Progenitor cell of endocrine pancreas (in vitro differentiated cells): ENCODE measurements at places on chromosomes 6 and 20. TPM values are rescaled to one million over a fixed set of nuclear protein-coding genes. Genes with fewer than 3 reads are reported as not detected.

Gene RAMACL
- 1.7 and 2.7 TPM in 2 replicates for total RNA-seq

DNA sequence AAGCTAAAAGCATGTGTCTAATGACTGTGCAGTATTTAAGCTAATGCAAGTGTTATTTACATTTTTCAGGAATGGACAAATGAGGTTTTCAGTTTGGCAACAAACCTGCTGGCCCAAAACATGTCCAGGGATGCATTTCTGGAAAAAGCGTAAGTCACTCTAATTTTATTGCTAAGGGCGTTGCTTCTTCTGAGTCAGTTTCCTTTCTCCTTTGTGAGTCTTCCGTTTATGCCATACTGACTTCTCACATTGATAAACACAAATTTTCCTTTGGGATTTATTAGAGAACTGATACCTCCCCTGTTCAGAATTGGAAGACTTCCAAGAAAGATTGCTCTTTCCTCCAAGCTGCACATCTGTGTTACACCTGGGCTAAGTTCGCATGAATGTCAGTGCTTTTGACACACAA is 422.9 kb upstream of the PLCB4 start:
- no peak for DNase-seq

DNA sequence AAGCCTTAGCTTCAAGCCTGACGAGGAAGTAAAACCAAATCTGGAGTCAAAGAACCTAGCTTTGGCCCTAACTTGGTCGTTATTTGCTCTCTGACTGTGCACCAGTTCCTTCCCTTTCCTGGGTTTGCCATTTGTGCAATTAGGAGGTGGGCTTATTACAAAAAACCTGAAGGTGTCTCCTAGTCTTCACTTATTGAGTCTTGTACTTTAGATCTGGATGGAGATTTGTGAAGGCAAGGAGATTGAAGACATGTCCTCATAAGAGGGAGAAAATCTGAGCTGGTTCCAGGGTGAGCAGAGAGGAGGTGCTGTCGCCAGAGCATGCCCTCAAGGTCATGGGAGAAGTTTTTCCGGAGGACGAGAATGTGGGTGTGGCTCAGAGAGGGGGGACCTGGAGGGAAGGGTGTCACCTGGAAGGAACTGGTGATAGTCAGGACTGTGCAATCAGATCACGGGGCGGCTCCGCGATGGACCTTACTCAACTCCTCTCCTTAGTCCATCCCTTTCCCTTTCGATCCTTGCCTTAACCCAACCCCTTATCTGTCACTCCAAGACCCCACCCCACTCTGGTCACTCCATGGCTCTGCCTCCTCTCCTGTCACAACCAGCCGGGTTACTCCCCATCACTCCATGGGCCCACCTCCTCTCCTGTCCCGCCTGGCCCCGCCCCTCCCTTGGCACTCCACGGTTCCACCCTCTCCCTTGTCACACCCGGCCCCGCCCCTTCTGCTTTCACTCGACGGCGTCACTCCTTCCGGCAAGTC is 588 bp upstream of the ACSS2 start:
- DNase-seq: no peak

Gene TPBG
- total RNA-seq: 31.3 and 32.0 TPM in 2 replicates
